ENCODE measurements at places on chromosomes 3 and 15. TPM values are rescaled to one million over a fixed set of nuclear protein-coding genes. Genes with fewer than 3 reads are reported as not detected.

DNA sequence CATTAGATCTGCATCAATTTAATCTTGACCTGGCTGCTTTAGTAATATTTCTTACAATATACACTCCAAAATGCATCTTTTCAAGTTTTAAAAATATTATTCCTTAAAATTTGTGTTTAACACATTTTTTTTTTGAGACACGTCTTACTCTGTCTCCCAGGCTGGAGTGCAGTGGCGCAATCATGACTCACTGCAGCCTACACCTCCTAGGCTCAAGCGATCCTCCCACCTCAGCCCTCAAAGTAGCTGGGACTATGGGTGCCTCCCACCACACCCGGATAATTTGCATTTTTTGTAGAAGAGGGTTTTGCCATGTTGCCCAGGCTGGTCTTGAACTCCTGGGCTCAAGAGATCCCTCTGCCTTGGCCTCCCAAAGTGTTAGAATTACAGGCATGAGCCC lies 73.6 kb downstream of the ETV5 start:
- no peak for DNase-seq

DNA sequence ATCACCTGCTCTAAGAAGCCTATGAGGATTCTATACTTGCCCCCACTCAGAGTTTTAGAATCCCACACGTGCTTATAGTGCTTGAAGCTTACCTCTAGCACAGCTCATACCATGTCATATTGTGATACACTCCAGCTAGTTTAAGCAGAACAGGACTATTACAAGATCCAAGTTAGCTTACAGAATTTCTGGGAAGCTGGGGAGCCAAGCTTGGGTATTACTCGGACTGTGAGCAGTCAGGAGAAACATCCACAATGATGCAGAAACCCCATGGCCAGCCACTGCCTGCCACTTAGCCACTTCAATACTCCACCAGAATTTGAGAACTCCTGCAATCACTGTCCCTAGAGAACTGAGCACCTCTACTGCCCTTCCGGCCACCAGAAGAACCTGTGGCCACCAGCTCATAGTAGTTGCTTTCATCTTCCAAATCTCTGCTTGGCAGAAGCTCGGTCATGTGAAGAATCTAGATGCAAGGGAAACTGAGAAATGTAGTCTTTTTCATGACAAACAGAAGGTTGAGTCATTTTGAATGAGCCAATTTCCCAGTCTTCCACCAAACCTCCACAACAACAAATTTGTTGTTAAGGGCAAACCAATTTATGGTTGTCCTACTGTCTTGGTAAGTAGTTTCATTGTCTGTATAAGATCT lies 27.7 kb upstream of the SSR3 start:
- no peak for DNase-seq

- DNase-seq, result no peak
These were observed 188.7 kb upstream of the EIF1B start for GRCh38 chr3:40120806-40121205.

DNA sequence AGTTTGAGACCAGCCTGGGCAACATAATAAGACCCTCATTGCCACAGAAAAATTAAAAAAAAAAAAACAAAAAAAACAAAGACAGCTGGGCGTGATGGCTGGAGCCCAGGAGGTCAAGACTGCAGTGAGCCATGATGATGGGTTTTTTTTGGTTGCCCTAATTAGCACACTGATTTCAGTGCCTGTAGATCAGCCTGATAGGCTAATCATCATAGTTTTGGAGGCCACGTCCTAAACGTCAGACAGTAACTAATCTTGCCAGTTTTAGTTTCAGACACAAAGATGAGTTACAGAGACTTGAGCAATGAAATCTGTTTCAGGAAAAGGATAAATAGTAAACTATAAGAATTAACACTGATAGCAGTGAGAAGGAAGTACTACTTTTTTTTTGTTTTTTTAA lies 55.4 kb downstream of the LRCH3 start:
- DNase-seq, result no peak

DNA sequence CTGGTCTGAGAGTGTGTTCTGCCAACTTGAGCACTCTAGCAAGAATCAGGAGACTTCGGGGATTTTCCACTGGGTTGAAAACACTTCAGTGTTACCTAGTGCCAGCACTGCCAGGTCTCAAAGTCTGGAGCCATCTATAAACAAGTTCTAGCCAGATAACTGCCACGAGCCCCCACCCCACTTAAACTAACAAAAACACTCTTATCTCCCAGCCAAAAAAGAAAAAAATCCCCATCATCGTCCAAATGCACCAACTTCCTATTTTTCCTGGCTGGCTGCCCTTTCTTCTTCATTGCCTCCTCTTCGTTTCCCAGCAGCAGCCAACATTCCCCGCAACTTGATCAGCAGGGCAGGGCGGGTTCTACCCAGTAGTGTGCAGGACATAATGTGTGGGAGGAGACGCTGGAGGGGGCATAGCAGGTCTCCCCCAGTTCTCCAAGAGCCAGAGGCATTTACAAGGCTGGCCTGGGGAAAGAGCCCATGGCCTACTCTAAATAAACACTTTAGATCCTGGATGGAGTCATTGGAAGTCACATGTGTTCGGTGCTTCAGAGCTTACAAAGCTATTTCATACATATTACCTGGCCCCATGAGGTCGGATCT lies 29.5 kb downstream of the C2CD4B start:
- no peak for DNase-seq

DNA sequence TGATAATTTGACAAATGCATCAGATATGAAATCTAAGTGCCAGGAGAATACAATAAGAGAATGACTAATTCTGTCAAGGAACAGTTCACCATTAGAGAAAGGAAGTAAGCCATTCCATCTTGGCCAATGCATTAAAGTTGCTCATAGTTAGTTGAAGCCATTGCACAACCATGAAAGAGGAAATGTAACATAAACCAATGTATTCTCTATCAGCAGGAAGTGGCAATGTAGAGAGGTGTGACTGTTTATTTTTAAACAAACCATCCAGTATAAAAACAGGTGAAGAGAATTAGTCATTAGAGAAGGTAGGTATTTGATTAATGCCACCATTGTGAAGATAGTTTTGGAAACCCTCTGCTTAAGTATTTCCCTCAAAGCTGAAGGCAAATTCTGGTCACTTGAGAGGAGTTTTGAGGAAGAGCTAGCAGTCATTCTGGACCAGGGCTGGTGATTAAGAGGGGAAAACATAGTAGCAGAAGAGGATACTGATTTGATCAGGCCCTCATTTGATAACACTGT lies 10.7 kb upstream of the ANXA2 start:
- no peak for DNase-seq

GRCh38 chr3:117820658-117821299 lies 1111.2 kb downstream of the TUSC7 start:
- DNase-seq, result no peak

DNA sequence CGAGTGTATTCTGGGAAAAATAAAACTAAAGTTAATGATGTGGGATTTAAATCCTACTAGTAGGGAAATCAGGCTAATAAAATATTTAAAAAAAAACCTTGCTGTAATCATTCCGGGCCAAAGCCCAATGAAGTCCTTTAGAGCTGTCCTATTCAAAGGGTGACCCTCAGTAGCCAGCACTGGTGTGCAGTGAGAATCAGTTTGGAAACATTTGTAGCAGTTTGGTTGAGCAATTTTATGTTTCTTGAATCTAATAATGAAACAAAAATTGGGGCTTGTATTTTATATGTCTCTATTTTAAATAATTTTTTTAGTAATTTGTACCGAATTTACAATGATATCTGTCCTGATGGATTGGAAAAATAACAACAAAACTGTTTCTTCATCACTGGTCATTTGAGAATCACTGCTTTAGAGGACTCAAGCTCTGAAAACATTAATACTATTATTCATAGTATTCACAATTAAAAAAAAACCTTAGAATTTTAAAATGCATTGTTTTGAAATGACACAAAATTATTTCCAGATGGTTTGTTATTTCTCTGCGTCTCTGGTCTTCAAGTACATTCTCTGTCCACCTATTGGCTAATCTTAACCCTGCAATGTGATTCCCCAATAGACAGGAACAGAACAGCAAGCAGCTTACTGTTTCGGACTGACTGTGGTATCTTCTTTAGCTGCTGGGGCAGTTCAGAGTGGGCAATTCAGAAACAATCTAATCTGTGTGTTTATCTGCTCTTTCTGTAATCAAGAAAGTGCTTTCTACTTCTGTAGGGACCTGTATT lies 71.2 kb downstream of the OTOL1 start:
- no peak for DNase-seq

DNA sequence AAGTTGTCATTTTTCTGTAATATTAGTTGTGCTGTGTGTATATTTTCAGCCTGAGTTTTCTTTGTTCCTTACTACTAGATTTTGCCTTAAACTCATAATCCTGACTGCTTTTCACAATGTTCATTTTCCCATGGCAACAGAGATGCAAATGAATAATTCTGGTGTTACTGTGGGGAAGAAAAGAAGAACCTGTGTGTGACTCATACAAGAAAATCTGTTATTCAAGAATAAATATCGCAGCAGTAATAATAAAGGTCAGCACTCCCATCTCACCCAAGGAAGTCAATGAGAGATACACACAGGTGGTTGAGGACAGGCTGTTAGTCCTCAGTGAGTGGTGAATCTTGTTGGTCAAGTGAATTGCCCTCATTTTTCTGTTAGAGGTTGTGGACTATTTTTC lies 656.6 kb upstream of the NAALADL2 start:
- DNase-seq, result no peak

DNA sequence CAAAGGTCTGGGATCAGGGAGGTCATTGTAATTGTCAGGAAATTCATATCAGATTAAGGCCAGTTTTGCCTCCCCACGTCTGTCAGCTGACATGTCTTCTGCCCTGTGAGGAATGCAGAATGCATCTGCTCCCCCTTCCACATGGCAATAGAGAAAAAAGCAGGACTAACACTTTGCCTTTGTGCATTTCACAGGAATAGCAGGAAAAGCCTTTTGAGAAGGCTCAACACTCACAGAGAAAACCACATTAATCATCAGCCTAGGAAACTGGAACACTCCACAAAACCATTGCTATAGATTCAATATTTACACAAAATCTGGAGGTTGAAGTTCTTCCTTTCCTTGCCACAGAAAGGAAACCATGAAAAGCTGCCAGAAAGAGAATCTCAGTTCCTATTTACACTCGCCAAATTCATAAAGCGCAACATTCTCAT lies 165.2 kb upstream of the HES1 start:
- no peak for DNase-seq

GRCh38 chr3:18716101-18716500 lies 291.0 kb upstream of the SATB1 start:
- DNase-seq, result no peak

GRCh38 chr3:138748190-138748589 lies 86.5 kb downstream of the PIK3CB start:
- no peak for DNase-seq

DNA sequence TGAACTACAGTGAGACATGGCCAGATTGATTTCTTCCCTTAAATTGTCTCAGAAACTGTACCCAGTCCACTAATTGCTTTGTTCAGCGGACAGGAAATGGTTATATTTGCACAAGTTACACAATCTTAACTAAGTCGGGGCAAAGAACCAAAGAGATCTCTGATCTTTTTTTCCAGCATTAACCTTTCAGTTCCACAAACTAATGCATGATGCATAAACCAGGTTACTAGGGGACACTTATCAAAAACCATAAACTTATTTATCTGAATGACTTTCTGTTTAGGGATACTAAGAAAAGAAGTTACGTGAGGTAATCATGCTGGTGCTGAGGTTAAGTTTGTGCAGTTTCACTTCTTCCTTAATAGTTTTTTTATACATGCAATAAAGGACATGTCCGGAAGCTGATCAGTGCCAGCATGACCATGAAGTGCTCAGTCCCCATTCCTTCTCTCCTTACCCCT lies 22.4 kb downstream of the FNDC3B start:
- DNase-seq, result no peak

DNA sequence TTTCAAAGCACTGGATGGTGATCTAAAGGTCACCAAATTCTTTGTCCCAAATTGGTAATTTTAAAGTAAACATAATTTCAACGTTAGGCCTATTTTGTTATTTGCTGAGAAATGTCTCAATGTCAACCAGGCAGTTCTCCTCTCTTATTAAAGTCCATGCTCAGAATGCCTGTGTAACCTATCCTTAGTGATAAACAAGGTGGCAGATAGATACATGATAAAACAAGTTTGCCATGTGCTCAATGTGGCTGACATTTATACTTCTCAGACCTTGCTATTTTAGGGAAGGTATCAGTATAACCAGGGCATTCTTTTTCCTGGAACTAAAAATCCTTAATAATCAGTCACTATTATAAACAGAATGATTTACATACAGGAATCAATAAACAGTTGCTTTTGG lies 8.5 kb downstream of the MBNL1 start:
- no peak for DNase-seq

DNA sequence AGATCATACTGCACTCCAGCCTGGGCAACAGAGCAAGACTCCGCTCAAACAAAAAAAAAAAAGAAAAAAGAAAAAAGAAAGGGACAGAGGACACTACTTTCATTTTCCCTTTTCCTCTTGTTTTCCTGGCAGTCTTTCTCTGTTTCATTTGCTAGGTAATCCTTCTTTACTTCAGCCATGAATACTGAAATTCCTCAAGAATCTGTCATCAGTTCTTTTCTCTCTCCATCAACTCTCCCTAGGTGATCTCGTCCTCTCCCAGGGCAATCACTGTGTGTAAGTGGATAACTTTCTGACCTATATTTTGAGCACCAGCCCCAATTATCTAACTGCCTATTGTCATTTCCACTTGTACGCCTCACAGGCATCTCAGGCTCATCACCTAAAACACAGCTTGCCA lies 51.5 kb downstream of the TTC23 start:
- DNase-seq, result no peak

DNA sequence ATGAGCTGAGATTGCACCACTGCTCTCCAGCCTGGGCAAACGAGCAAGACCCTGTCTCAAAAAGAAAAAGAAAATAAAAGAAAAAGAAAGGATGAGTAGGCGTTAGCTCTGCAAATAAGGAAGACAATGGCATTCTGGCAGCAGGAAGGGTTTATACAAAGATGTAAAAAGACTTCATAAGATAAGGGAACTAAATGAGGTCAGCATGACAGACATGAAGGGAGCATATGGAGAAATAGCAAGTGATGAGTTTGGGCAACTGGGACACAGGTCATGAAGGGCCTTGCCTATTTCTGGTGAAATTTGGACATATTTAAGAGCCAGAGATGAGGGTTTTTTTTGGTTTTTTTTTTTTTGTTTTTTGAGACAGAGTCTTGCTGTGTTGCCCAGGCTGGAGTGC lies 24.5 kb downstream of the TMEM266 start:
- no peak for DNase-seq

GRCh38 chr3:172096881-172097420 lies 57.6 kb downstream of the FNDC3B start:
- no peak for DNase-seq

DNA sequence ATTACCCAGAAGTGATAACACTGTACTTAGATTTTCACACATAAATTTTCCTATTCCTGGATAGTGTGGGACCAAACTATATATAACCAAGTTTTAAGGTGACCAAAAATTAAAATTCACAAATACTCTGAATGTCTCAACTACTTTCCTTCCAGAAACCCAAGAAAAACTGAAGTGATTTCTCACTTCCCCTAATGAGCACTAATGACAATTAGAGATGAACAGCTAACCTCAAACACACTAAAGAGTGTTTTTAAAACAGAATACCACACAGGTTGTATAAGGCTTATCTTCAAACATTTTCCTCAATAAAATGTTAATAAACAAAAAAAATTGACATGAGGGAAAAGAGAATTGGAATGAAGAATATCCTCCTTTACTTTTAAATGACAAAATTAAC lies 188.2 kb downstream of the ZBTB20 start:
- DNase-seq, result no peak

GRCh38 chr3:191235331-191236314 lies 36.6 kb downstream of the OSTN start:
- DNase-seq, result no peak

Gene STX19
- 0.11 TPM for polyA plus RNA-seq

Gene MORC1
- polyA plus RNA-seq, result not detected

Gene SIDT1
- polyA plus RNA-seq, result 2.6 TPM

Gene CAND2
- 59.0 TPM for polyA plus RNA-seq

Gene LPCAT4
- polyA plus RNA-seq, result 34.9 TPM

Gene SMCO1
- polyA plus RNA-seq, result 2.2 TPM
